ENCODE measurements at places on chromosomes 5 and 9.

- DNase-seq: no peak
These were observed 47.6 kb downstream of the RGS3 start for GRCh38 chr9:113511047-113511521.

DNA sequence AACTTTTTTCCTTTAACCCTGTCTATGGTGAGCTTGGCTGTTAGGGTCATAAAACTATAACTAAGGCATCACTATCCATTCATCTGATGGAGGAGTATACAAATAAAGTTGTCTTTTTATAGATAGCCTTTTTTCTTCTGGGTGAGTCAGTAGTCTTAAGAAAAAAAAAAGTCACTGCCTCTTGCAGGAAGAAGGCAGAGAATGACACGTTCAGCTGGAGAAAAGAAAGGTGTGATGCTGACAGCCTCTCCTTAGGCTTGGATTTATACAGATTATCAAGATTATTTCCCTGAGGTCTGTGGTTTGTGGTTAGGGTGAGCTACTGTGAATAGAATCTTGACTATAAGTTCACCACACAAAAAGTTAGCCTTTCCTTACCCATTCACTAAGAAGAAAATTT, 23.0 kb downstream of the EPB41L4B start:
- DNase-seq: no peak

DNA sequence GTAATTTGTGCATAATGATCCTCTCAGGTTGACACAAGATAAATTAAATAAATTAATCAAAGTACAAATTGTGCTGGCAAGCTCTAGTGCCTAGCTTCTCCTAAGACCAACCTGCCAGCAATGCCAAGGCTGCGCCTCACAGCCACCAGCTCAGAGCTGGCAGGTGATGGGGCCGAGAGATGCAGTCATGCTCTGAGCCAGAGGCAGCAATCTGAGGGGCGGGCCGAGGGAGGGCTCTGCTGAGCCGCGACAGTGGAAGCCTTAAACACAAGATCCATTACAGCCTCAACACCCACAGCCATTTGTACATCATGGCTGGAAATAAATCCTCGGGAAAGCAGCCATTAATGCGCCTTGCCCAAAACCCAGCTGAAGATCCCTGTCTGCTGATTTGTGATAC, 20.3 kb downstream of the MED27 start:
- DNase-seq: no peak

DNA sequence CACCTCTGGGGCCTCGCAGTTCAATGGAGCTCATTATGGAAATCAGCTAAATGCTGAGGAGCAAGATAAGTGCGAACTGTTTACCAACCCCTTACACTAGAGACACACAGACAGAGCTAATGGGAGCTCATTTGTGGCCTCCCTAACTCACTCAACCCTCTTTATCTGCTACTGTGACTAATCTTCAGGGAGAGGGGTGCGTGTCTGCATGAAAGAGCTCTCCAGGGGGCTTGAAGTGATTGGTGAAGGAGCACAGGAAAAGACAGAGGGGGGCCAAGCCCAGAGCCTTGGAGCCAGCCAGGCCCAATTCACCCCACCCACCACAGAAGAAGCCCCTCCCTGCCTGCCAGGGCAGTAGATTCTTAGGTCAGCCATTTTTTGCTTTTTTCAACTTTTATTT, 466.8 kb upstream of the BRINP1 start:
- DNase-seq: no peak

GRCh38 chr5:88551724-88552345, 283.2 kb upstream of the TMEM161B start:
- DNase-seq: no peak
